H9 (cell line): ENCODE measurements at places on chromosomes 6 and 20.
A peak's percentile ranks its signal among the peaks of the same experiment; 100 is the strongest.

DNA sequence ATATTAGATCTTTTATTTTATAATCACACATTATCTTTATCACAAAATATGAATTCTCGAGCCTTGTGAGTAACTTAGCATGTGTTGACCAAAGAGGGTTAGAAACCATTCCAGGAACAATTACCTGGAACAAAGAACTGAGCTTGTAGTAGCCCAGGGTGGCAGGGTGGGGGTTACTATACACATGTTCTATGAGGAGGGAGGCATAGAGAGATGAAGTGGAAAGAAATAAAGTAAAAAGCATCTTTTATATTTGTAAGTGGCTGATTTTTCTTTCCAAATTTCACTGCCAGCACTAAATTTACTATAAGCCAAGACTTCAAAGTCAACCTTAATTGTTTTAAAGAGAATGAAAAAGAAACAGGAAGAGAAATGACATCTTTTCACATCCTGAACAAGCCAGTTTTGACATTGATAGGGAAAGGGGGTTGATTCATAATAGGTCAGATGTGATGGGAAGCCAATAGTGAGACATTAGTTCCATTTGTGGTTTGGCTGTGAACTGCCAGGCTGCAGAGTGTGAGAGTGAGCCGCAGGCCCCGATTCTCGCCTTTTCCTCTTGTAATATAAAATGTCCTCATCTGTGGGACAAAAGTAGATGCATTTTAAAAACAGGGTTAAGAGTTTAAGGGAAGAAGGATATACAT, 52.7 kb upstream of the MYB start:
- no peak for DNase-seq
- no peaks in the 10 kb centered on the region for H3K27me3 ChIP-seq
- no peak overlapping the region for H3K4me3 ChIP-seq
- no peaks in the 10 kb centered on the region for H3K4me1 ChIP-seq

GRCh38 chr6:167336844-167337630, 12.2 kb downstream of the TTLL2 start:
- H3K27me3 ChIP-seq: no peaks in the 10 kb centered on the region
- H3K27ac ChIP-seq: no peak overlapping the region
- H3K4me1 ChIP-seq: no peaks in the 10 kb centered on the region; the same call in 1 of the 2 replicates
- H3K4me3 ChIP-seq: no peak overlapping the region
- no peak for DNase-seq
- H3K36me3 ChIP-seq: no peaks in the 10 kb centered on the region

- H3K36me3 ChIP-seq: peaks cover 27% of the 10 kb centered on the region
- no peaks in the 10 kb centered on the region for H3K4me1 ChIP-seq
- H3K4me3 ChIP-seq: no peak overlapping the region; the same call in 2 of the 3 replicates
- H3K27ac ChIP-seq: no peak overlapping the region
- DNase-seq: no peak
- H3K27me3 ChIP-seq: no peaks in the 10 kb centered on the region
Observed at GRCh38 chr20:45427236-45428149, 11.6 kb downstream of the PIGT start.

DNA sequence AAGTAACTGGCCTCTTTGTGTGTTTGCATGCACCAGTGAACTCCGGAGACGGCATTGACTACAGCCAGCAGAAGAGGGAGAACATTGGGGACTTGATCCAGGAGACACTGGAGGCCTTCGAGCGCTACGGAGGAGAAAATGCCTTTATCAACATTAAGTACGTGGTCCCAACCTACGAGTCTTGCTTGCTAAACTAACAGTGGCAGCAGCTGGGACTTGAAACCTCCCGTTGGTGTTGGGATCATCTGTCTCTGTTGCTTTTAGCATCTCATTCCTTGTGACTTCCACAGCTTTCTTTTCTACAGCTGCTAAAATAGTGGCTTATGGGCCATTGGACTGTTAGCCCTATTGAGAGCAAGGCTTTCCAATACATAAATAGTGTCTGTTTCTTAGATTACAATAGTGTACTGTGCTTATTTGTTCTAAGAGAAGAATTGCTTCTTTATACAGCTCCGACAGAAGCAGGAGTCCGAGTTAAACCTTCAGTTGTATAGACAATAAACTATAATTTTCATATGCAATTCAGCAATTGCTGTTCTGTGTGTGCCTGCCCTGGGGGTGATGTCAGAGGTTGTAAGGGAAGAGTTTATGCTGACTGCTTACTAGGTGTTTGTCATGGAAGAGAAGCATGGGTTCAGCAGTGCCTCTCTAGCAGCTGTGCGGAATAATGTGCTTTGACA, 99.6 kb upstream of the QKI start:
- no peaks in the 10 kb centered on the region for H3K27me3 ChIP-seq
- H3K4me1 ChIP-seq: no peaks in the 10 kb centered on the region
- no peak overlapping the region for H3K27ac ChIP-seq
- H3K4me3 ChIP-seq: no peak overlapping the region

DNA sequence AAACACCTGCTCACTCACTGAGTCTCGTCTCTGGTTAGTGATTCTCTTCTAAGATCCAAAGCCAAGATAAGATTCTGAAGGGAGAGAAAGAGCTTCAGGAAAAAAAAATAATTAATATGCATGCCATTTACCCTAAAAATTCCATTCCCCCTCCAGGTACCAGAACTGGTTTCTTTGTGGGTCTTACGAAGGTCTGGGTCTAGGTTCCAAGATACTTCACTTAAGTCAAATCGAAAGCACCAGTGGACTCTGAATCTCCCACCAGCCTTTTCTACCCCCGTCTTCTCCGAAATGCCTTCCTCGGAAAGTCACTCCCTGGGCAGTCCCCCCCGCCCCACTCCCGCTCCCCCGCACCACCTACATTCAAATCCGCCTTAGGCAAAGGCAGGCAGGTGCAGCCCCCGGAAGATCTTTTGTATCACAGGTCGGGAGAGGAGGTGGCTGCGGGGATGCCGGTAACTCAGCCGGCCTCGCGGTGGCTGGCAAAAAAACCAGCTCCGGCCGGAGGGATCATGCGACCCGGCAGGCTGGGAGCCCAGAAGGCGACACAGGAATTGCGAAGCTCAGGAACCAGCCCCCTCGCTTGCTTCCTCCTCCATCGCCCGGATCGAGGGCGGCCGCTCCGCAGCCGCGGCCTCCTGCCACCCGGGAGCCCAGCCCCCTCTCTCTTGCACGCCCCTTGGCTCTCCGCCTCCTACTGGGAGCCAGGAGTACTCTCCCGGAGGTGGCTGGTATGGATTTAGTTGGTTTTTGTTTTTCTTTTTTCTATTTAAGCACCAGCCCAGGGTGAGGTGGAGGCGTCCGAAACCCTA, at the start of gene BCL2L1:
BCL2L1 (minus strand) TSS at position 612 of the 812 bp plus-strand sequence. CDS start 650 bp downstream, outside the sequence.
- peak within 1 kb of the TSS; percentile 40 for H3K27ac ChIP-seq
- H3K4me3 ChIP-seq: peak within 1 kb of the TSS; percentile 87
- no peaks in the 10 kb centered on the region for H3K27me3 ChIP-seq
- peaks cover 3% of the 10 kb centered on the region; the same call in 2 of the 3 replicates for H3K36me3 ChIP-seq
- DNase-seq: peak; percentile 81
- H3K4me1 ChIP-seq: peaks cover 15% of the 10 kb centered on the region

- DNase-seq: no peak
- no peaks in the 10 kb centered on the region for H3K36me3 ChIP-seq
- no peaks in the 10 kb centered on the region for H3K4me1 ChIP-seq
- no peak overlapping the region for H3K4me3 ChIP-seq
- H3K27me3 ChIP-seq: no peaks in the 10 kb centered on the region
- no peak overlapping the region for H3K27ac ChIP-seq
Observed at GRCh38 chr6:153096792-153097191, 34.3 kb downstream of the RGS17 start.

- peaks cover 4% of the 10 kb centered on the region; the same call in 2 of the 3 replicates for H3K36me3 ChIP-seq
- H3K4me1 ChIP-seq: peaks cover 7% of the 10 kb centered on the region
- no peaks in the 10 kb centered on the region for H3K27me3 ChIP-seq
- DNase-seq: no peak
- H3K27ac ChIP-seq: no peak overlapping the region
Observed at GRCh38 chr6:37109714-37110499, 60.0 kb upstream of the PIM1 start.

DNA sequence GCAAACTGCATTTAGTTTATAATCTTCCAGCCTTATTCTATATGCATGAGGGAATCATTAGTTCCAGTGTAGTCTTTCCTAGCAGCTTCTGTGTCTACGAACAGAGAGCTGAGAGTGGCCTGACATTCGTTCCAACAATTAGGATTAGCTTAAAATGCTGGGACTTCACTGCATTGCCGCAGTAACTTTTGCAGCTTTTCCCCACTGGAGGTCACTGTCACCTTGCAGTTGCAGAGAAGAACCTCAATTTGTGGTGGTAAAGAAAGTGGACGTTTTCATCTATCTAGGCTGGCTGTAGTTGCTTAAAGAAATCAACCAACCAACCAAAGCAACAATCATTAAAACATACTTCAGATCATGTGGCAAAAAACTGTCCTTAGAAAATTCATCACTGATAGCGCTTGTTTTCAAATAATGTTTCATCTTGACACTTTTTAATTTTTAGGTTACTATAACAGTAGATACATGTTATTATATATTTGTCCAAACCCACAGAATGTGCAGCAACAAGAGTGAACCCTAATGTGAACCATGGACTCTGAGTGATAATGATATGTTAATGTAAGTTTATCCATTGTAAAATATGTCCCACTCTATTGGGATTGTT, 12.2 kb downstream of the MYLK4 start:
- H3K4me3 ChIP-seq: no peak overlapping the region
- no peaks in the 10 kb centered on the region for H3K36me3 ChIP-seq
- peak; percentile 60 for DNase-seq

DNA sequence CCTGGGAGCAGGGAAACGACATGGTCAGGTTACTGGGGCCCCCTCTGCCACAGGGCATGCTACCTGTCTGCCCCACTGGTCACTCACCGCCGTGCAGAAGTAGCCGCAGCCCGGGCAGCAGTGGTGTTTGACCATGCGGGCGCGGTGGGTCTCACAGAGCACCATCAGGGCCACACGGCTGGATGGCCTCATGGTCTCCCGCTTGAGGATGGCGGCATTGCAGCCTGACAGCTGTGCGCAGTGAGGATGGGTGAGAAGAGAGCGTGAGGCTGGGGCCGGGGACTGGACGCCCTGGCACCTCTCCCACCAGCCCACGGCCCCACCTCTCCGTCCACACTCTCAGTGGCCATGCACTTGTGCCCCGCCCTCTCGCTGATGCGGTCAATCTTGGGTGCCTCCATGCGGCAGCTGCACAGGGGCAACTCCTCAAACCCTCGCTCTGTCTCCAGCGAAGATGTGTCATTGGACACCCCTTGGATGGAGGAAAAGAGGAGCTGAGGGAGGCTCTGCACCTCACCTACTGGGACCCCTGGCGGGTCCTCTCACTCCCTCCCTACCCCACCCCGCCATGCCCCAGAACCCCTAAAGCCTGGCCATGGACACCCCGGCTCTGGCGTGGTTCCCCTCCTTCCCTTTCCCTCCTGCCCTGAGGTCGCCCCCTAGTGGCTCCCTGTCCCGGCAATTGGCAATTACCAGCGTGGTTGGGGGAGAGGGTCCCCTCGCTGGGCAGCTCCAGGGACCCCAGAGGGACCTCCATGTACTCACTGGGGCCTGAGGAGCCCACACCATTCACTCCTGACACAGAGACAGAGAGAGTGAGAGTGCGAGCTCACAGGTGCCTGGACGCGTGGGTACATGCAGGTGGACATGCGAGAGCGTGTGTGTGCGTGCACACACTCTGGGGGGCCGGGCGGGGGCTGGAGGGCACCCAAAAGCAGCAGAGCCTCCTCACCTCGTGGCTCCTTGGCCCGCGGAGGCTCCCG, 8.9 kb downstream of the EHMT2 start:
- no peaks in the 10 kb centered on the region for H3K4me1 ChIP-seq
- H3K27ac ChIP-seq: no peak overlapping the region
- no peaks in the 10 kb centered on the region for H3K27me3 ChIP-seq
- no peak overlapping the region for H3K4me3 ChIP-seq
- H3K36me3 ChIP-seq: peaks cover 67% of the 10 kb centered on the region; the same call in 2 of the 3 replicates

DNA sequence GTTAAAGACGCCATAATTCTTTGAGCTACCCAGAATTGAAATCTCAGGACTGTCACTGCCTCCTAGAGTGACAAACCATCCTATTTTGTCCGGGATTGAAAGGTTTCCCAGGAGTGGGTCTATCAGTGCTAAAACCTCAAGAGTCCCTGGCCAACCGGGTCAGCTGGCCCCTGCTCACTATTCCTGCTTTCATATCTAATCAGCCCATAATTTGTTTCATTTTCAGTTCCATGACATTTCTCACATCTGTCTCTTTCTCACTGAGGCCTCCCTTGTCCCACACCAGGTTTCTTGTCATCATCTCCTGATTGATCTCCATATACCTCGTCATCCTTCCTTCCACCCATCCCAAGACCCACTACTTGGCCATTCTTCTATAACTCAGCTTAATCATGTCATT, 98.2 kb downstream of the SLC35B3 start:
- no peaks in the 10 kb centered on the region for H3K36me3 ChIP-seq
- DNase-seq: no peak

DNA sequence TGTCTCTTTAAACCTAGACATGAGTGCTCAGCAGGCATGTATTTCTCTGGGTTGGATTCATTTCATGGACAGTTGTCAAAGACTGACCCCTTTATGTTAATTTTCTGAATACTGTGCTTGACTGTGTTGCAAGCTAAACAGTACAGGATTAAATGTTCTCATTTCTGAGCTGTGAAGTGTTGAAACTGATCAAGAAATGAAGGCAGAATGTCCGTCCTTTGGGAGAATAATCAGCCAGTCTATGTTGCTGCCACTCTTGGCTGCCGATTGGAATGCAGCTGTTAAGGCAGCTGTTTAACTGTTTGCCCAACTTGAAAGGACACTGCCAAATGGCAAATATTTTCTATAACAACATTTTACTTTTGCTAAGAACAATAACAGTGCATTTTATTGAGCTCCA, 87.3 kb downstream of the CEP57L1 start:
- H3K4me3 ChIP-seq: no peak overlapping the region
- H3K36me3 ChIP-seq: no peaks in the 10 kb centered on the region
- H3K4me1 ChIP-seq: no peaks in the 10 kb centered on the region; the same call in 1 of the 2 replicates
- no peak for DNase-seq
- no peak overlapping the region for H3K27ac ChIP-seq

GRCh38 chr6:170063431-170063830, 227.4 kb downstream of the DLL1 start:
- H3K4me3 ChIP-seq: no peak overlapping the region
- no peak overlapping the region for H3K27ac ChIP-seq
- no peaks in the 10 kb centered on the region for H3K27me3 ChIP-seq

DNA sequence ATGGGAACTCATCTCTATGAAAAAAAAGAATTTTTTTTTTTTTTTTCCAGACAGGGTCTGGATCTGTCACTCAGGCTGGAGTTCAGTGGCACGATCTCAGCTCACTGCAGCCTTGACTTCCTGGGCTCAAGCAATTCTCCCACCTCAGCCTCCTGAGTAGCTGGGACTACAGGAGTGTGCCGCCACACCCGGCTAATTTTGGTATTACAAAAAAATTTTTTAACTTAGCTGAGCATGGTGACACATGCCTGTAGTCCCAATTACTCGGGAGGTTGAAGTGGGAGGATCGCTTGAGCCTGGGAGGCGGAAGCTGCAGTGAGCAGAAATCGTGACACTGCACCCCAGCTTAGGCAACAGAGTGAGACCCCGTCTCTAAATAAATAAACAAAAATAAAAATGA, 7.5 kb downstream of the DEF6 start:
- no peak overlapping the region for H3K4me3 ChIP-seq
- no peaks in the 10 kb centered on the region for H3K27me3 ChIP-seq
- H3K36me3 ChIP-seq: no peaks in the 10 kb centered on the region
- H3K4me1 ChIP-seq: no peaks in the 10 kb centered on the region; the same call in 1 of the 2 replicates
- H3K27ac ChIP-seq: no peak overlapping the region

- peaks cover 15% of the 10 kb centered on the region for H3K4me1 ChIP-seq
- H3K4me3 ChIP-seq: peak overlapping the region; percentile 59
- no peak for DNase-seq
- H3K27ac ChIP-seq: no peak overlapping the region
Observed at GRCh38 chr20:58899512-58899911, 47.0 kb downstream of the GNAS start.
